Activated T-helper 1 cell treated with anti-CD3 and anti-CD28 coated beads, Interleukin-12 subunit alpha, Interleukin-12 subunit beta, Interleukin-2, Interleukin-4 antibody, amounts not matched to agents 30 ng/mL and 10 ng/mL and 1 ng/mL, durations not matched to agents 14 hours and 24 hours and 36 hours (primary cell): ENCODE measurements at places on chromosomes 4 and X.
A peak's percentile ranks its signal among the peaks of the same experiment; 100 is the strongest.

DNA sequence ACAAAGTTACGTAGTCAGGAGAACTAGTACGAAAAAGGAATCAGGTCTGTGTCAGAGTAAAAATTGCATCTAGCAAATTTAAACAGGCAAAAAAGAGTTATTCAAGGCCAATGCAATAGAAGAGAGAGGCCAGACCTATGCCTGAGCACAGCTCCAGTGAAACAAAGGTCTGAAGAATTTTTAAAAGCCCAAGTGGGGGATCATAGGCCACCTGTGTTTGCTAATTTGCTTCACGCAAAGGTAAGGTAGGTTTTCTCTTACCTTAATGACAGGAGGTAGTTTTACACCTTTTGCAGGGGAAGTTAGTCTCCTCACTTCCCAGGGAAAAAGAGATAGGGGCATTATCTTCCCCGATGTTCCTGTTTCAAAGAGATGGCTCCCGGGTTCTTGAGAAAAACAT lies 448.6 kb upstream of the TECRL start:
- no peak for DNase-seq

DNA sequence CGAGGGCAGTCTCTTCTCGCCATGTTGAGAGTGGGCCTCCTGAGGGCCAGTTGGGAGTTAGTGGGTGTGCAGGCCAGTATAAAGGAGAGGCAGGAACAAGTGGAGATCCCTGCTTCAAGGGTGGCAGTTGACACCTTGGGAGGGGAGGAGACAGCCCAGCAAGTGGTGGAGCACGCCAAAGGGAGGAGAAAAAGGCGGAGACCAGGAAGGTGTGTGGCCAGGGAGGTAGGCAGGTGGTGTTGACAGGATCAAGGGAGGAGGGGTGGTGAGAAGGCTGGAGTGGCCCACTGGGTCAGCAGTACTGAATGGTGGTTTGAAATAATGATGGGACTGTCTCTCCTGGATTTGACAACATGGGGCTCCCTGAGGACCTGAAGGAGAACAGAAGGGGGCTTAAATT lies 32.6 kb downstream of the ZNF185 start:
- DNase-seq: no peak

DNA sequence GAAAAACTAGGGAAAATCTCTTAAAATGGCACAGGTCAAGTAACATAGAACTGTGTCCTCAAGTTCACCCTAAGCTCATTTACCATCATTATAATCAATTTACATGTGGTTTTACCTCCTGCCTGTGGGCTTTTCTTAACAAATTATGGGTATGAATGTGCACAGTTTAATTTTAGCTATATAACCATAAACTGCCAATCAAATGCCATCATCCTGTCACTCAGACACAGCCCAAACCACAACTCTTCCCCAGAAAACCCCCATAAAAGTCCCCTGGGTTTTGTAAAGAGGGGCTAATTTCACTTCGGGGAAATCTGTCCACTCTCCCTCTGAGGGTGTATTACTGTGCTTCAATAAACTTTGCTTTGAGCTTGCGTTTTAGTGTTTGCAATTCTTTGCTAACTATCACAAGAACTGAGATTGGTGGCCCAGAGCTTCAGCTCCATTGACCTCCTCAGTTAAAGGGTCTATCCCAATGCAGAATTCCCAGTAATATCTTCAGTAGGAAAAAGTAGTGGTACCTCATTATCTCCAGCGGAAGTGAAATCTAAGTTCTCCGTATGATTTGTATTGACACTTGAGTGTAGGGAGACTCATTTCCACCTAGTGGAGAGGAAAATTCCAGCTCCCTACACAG lies 394.6 kb downstream of the SPOCK3 start:
- no peak for DNase-seq

DNA sequence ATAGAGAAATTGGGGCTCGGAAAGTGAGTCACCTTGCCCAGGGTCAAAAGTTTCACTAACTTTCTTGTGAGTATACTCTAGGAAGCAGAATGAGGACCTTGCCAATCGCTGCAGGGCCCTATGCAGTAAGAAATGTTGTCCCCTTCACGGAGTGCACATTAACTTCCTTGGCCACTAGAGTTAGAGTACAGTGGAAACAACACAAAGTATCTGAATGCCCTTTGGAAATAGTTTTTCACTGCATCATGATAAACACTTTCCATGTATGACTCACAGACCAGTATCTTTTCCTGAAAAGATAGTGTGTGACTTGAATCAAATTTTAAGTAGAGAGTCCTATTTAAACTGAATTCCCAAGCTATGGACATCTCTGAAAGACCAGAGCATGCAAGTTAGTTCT lies 45.5 kb upstream of the STK26 start:
- no peak for DNase-seq

GRCh38 chrX:139932901-139933796 lies at the start of gene ATP11C:
ATP11C (minus strand) TSS chrX:139933053; CDS start chrX:139932042, 1,011 bp downstream.
- DNase-seq: peak; percentile 68

DNA sequence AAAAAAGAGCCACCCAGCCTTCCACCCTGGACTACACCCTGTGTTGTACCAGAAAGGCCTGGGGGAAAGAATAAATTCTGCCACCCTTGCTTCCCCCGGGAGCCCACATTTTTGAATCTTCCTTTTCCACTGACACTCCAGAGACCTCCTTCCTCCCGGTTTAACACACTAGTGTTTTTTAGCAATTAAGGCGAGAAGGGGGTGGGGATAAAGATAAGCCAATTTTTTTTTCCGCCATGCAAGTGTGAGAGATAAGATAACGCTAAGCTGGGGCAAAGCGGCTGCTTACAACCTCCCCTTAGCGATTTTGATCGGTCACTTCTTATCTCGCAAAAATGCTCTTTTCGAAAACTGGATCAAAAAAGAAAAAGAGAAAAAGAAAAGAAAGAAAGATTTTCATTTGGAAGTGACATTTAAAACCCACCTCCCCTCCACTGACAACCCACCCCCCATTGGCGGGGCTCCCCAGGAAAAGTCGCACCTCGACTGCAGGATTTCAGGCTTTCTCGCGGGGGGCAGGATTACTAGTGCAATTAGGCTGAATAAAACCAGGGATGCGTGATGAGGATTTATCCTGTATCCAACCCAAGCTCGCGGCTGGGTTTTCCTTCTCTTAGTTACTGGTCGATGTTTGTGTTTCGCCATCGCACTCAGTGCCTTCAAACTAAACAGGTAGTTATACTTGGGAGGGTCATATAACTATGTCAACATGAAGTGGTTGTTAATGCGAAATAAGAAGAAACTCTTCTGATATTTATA lies 6.0 kb upstream of the BCOR start:
- no peak for DNase-seq

- no peak for DNase-seq
Observed at GRCh38 chr4:147479786-147480185, 1.1 kb upstream of the EDNRA start.

- no peak for DNase-seq
Observed at GRCh38 chr4:76578002-76578560, 143.1 kb downstream of the SHROOM3 start.

GRCh38 chr4:42488114-42488513 lies 90.8 kb downstream of the SHISA3 start:
- DNase-seq: no peak

DNA sequence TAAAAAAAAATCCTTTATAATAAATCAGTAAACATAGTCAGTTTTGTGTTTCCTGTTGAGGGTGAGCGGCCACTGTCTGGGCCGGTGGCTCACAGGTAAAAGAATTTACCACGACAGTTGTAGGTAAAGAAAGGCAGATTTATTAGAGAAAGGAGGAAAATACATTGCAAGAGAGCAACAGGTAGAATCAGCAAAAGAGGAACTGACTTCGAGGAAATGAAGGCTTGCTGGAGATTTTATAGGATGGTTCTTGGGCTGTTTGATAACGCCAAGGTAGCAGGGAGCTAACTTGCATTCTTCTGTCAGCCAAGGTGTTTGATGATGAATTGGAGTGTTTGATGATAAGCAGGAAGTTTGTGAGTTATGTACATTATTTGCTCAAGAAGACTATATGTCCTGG lies 2.8 kb downstream of the ZNF157 start:
- no peak for DNase-seq
